ENCODE measurements at places on chromosomes 2 and 18. TPM values are rescaled to one million over a fixed set of nuclear protein-coding genes. Genes with fewer than 3 reads are reported as not detected.
A peak's percentile ranks its signal among the peaks of the same experiment; 100 is the strongest.

TEX44 gene
- total RNA-seq = not detected

GRCh38 chr2:182321096-182321495 is 105.7 kb downstream of the PDE1A start:
- DNase-seq = no peak

- no peak for DNase-seq
Measured at GRCh38 chr18:8800445-8800844, 95.1 kb downstream of the MTCL1 start.

- DNase-seq = no peak
Measured at GRCh38 chr2:26805241-26805676, 19.4 kb downstream of the CENPA start.

DNA sequence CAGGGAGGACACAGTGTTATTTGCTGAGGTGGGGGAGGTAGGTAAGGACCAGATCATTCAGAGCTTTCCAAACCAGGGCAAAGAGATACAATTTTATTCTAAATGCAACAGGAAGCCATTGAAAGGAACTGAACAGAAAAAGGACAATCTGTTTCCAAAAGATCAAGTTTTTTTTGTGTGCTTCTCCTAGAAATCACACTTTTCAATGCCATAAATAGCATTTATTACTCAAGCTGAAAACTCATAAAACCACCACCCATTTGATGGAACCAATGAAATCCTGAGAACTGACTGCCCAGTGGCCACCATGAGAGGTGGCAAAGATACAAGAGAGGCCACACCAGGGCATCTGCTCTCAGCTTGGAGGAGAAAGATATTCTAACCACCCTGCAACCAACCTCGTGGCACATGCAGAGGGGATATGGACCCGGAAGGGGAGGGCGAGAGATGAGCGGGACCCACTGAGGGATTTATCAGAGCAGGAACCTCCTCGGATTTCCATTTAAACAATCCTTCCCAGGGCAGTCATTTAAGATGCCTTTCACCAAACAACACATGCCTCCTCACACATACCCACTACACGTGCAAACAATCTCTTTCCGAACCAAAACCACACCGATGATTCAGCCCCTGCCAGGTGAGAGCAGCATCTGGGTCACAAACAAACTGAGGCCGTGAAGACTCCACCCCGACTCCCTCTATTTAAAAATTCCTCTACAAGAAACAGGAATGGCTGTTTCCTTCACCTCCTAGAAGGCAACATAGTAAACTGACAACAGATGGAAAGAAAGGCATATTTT is 8.8 kb downstream of the CYB5A start:
- peak; percentile 46 for DNase-seq

DNA sequence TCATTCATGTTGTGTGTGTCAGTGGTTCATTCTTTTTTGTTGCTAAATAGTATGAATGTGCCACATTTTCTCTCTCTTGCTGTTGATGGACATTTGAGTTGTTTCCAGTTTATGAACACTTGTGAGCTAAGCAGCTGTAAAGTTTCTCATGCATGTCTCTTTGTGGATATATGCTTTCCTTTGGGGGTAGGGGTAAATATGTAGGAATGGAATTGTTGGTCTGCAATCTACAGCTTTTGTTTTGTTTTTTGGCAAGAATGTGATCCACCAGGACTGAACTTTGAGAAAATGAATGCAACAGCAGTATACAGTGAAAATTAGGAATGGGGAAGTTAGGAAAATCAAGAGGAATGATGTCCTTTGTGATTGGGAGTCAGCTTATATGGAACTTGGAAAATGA is 226.3 kb downstream of the CDCA7 start:
- no peak for DNase-seq

- no peak for DNase-seq
Measured at GRCh38 chr2:223797811-223798721, 39.3 kb downstream of the AP1S3 start.

LRRTM4 gene
- total RNA-seq = not detected

APCDD1 gene
- not detected for total RNA-seq

- DNase-seq = no peak
Measured at GRCh38 chr2:169696381-169696780, 2.1 kb downstream of the PHOSPHO2 start.

DNA sequence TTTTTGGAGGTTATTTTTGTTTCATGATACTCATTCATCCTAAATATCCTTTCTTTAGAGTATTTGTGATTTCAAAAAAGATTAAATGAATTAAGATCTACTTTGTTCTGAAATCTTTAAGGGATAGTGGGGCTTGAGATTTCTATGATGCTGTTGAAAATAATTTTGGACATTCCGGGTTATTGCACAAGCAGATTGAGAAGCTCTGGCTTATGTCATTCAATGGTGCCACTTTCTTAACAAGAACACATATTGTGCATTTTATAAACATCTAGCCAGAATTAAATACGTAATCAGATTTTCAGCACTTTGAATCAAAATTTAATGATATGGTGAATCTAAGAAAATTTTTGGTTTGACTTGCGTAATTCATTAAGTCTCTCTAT is 207.7 kb upstream of the COL3A1 start:
- DNase-seq = no peak

IL1R1 gene
- 0.68 TPM for total RNA-seq

DNA sequence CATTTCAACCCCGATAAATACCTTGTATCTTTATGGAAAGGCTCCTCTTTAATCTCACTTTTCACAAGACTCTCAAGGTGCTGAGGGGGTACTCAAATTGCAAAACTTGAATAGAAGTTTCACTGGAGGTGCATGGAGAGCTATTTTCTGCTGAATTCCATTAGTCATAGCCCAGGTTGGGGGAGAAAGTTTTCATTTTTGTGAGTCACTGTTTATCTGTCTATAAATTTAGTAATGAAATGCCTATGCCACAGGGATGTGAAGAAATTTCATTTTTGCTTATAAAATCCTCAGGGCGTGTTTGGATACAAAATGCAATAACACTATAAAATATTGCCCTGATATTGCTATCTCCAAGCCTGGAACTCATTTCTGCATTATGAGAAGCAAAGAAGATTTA is 346.3 kb downstream of the LRATD1 start:
- no peak for DNase-seq

CD207 gene
- total RNA-seq = not detected

DNA sequence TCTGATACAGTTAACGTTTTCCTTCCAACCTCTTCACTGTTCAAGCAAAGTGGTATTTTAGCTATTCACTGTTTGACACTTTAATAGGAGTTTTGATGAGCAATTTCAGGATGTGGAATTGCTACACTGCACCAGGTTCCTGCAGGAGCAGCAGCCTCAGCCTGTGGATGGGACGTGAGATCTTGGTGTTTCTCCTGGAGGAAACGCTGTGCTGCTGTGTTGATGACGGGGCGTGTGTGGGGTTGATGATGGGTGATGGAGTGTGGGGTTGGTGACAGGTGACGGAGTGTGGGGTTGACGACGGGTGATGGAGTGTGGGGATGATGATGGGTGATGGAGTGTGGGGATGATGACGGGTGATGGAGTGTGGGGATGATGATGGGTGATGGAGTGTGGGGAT is 98.9 kb downstream of the RTP5 start:
- no peak for DNase-seq

MTX2 gene
- 27.3 TPM for total RNA-seq

GRCh38 chr2:14016289-14016955 is 616.1 kb upstream of the LRATD1 start:
- DNase-seq = no peak

DNA sequence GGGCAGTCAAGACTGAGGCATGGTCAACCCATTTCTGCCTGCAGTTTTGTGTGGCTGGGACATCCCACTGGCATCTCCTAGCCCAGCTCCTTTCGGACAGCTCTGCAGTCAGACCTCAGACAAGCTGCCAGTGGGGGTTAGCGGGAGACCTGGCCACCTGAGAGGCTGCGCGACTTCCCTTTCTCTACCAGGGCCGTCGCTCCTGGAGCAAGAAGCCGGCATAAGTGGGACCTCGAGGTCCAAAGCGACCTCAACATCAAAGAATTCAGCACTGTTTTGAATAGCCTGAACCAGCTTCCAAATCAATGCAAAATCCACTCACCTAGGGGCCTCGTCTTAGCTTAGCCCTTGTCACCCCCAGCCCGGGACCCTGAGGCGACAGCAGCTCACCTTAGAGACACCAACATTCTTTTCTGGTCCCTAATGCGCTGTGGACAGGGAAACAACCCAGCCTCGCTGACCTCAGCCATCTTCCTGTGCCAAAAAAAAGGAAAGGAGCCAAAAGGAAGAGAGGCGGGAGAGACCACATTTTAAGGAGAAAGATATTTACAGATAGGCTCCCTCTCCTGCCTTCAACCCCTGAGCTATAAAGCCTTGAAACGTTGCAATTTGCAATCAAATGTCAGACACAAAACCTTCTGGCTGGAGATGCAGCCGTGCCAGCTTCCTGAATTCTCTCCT is 81.2 kb downstream of the GFPT1 start:
- no peak for DNase-seq

DNA sequence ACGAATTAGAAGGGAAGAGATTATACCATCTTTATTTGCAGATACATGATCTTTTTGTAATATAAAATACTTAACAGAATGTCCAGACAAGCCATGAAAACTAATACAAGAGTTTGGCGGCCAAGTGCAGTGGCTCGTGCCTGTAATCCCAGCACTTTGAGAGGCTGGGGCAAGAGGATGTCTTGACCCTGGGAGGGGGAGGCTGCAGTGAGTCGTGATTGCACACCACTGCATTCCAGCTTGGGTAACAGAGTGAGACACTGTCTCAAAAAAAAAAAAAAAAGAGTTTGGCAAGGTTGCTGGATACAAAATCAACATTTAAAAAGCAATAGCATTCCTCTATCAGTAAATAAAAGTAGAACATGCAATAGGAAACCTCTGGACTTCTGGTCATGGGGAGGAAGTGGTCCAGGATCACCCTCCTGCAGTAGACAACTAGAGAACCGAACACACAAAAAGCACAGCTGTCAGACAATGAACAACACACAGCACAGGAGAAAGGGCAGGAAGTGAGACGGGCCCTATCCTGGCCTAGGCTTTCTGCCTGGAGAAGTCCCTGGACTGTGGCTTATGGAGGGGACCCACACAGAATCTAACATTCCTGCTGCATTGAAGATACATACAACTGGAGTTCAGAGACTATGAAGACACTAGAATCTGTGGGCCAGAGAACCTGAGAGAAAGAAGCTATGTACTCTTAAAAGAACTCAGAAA is 118.9 kb upstream of the ARL4C start:
- no peak for DNase-seq
